ENCODE measurements at places on chromosomes 16 and 17.

- no peak for DNase-seq
Observed at GRCh38 chr16:70659953-70660671, 13.8 kb downstream of the IL34 start.

DNA sequence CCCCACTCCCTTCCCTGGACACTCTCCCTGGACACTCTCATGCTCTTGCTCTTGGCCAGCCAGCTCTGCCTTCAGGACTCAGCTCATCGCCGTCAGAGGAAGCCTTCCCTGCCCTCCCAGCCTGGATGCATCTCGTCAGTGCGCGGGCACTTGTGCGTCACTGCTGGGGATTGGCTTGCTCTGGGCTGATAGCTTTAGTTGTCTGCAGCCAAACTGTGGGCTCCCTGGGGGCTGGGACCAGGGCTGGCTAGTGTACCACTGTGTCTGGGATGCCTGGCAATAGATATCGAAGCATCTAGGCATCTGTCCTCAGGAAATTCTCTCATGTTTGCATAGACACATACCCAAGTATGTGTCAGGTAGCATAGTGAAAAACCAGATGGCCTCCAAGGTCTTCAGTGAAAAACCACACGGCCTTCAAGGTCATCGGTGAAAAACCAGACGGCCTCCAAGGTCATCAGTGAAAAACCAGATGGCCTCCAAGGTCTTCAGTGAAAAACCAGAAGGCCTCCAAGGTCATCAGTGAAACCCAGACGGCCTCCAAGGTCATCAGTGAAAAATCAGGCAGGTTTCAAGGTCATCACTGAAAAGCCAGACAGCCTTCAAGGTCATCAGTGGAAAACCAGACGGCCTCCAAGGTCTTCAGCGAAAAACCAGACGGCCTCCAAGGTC is 72.0 kb downstream of the CMIP start:
- DNase-seq = no peak

DNA sequence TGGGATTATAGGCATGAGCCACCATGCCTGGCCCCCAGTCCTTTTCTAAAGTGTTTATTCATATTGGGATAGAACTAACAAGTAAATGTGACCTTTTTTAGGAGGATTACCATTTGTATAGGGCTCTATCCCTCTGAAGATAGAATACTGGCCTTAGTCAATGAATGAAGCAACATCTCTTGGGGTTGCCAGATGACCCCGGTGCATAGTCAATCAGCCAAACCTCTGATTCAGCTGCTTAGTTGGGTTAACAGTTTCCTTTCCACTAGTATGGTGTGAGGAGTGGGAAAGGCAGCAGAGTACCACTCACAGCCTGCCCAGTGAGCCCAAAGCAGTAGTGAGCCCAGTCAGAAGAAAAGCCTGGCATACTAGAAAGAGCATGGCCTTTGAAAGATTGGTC is 94.6 kb upstream of the TBX2 start:
- DNase-seq = no peak

- no peak for DNase-seq
Observed at GRCh38 chr16:1152123-1152638, 725 bp upstream of the CACNA1H start.

DNA sequence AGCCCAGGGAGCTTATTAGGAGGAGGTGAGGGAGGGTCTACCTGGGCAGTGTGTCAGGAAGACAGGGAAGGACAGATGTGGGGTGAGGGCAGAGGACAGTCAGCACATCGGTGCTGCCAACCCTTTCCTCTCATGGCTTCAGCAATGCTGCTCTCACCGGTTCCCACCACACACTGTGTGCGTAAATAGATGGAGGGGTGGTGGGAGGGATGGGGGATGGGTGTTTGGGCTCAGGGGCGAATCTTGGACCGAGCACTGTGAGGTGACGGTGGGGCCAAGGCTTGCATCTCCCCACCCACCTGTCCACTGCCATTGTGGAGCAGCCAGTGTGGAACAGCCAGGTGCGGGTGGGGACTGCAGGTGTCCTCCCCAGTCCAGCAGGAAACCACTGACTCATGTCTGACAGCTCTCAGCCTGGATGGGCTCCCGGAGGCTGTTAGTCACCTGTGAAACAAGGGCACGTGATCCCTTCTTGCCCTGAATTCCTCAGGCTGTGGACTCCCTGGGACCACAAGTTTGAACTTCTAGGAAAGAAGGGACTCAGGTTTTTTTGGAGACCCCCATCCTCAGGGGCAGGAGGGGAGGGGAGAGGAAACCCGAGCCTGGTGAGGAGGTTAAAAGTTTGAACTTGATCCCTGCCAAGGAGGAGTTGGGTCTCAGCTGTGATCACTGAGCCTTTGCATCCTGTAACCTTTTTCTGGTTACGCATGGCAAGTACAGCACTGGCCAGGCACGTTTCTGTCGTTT is 42.7 kb upstream of the SMPD3 start:
- DNase-seq = no peak

DNA sequence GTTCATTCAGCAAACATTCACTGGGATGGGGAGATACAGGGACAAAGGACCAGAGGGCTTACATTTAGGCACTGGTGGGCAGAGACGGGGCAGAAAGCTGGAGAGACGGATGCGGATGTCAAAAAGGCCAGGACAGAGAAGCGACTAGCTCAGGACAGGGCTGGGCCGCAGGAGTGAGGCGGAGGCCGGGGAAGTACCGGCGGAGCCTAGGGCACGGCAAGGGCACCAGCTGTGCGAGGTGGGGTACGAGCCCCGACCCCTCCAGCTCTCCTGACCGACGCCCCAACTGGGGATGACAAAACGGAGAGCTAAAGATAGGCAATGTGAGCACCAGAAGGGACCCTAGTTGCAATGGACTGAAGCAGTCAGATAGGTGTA is 3.9 kb upstream of the SGCA start:
- no peak for DNase-seq

DNA sequence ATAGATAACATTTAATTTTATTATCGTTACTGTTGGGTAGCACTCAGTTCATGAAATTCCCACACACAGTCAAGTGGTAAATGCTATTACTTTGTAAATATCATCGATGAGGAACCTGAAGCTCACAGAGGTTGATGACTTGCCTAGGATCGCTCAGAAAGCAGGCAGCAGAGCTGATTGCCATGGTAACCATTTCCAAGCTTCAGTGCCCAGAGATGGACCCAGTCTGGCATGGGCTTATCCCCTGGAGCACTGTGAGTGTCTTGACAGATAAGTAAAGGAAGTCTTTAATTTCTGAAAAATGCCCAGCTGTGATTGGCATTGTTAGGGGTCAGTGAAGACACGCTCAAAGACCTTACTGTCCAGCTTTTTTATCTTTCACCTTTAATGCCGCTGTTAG is 95.0 kb downstream of the PRKCB start:
- no peak for DNase-seq

DNA sequence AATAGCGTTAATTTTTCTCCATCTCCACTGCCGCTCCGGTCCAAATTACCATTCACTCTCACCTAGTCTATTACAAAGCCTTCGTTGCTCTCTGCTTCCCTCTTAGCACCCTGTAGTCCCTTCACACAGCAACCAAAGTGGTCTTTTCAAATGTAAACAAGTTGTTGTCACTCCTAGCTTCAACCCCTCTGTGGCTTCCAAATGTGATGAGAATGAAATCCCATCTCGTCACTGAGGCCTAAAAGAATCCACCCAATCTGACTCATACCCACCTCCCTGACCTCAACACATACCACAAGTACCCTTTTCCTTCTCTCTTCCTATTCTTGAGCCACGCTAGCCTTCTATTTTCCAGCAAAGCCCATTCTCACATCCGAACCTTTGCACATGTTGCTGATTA is 2.2 kb upstream of the PELP1 start:
- no peak for DNase-seq

GRCh38 chr17:78461799-78462053 is 83.3 kb downstream of the PGS1 start:
- DNase-seq = no peak

- no peak for DNase-seq
Observed at GRCh38 chr16:59154295-59154694, 420.2 kb upstream of the GOT2 start.

DNA sequence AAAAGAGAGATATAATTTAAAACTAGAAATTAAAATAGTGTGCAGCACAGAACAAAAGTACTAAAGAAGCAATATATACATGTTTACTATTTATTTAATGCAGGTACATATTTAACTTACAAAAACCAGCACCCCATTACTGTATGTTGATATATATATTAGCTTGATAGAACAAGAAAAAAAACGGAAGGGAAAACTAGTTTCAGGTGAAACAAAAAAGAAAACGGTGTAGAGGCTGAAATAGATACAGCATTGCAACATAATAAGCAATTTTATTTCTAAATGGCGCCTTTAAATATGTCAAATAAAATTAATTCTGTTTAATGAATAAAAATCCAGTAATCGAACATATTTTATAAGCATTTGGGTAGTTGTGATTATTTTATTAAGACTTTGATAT is 3.9 kb downstream of the HNF1B start:
- no peak for DNase-seq

GRCh38 chr17:69018022-69018615 is 42.6 kb downstream of the ABCA9 start:
- no peak for DNase-seq

- DNase-seq = no peak
Observed at GRCh38 chr16:19810817-19811731, 73.6 kb downstream of the GPRC5B start.

DNA sequence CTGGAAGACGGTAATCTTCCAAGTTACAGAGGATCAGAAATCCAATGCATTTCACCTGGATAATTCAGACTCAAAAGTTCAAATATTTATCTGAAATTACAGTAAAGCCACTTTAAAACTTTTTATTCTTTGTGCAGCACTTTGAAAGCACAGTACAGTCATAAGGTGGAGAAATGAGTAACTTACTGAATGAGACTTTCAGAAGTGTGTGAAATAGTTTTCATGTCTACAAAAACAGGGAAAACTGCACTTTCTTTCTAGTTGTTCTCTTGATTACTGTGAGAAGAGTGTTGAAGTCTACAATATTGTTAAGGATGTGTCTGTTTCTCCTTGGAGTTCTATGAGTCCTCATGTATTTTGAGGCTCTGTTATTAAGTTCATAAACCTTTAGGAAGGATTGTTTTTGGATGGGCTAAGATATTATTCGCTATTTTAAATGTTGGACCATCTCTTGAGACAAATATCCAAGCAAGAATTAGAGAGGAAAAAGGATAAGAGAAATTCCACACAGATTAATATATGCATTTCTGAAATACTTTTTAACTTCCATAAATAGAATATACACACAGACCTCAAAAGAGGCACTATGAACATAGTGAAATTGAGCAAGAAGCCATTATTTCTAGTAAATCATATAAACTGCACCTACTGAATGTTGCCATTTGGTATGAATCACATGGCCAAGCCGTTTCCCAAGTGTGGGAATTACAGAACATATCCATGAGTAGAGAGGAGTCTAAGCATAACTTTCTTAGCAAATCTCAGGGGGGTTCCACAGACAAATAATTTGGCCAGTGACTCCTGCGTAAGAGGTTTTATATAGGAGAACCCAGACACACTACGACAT is 83.6 kb upstream of the PLEKHM1 start:
- DNase-seq = no peak

DNA sequence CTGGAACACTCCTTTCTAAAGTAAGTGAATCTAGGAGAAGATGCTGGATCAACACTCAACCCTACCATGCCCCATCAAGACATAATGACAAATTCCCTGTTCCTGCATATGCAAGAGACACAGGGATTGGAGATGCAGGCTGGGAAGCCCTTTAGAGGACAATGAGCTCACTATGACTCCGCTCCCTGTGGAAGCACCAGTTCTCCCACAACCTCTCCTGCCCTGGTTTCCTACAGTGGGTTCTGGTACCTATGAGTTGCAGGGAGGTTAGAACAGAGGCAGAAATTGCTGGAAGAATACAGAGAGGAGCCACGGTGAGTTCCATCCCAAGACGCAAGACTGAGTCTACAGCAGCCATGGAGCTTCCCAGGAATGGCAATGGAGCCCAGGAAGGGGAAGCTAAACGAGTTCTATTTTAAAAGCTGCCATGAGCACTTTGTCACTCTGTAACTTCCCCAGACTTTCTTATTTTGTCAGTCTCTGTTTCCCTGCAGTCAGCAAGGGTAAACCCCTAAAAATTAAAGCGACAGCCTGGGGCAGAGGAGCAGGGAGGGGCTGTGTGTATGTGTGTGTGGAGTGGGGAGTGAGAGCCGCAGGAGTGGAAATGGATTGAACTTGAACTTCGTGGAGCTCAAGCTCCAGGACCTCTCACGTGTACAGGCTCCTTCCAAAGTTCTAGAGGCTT is 42.3 kb upstream of the PIK3R6 start:
- no peak for DNase-seq

DNA sequence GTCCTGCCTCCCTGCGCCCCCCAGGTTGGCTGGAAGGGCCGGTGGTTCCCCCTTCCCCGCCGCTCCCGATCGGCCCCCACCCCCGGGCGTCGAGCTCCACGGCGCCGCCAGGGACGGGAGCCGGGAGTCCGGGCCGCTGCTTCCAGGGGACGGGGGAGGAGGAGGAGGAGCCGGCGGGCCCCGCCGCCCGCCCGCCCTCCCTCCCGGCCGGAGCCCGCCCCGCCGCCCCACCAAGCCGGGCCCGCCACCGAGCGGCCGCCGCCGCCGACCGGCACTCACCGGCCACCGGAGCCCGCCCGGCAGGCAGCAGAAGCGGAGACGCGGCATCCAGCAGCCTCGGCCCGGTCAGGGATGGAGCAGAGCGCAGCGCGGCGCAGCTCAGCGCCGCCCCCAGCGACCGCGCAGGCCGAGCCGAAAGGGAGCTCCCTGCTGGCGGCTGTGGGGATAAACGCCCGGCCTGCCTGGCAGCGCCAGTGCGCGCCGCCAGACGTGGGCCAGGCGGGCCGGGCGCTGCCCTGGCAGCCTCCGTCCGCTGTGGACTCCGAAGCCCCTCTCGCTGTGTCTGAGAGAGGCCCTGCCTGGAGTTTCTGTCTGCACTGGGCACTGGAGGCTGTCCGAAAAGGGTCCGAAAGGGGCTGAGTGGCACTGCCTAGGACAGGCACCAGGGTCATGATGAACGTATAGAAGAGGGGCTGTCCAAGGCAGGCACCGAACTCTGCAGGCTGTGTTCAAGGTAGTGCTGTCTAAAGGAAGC is at the start of gene MYO18A:
Gene MYO18A, minus strand, starts transcription at position 365 of the 754 bp plus-strand sequence. CDS start 13,458 bp downstream, outside the sequence.
- peak; percentile 81 for DNase-seq

- DNase-seq = peak; percentile 45
Observed at GRCh38 chr17:63841350-63842172, 924 bp downstream of the SMARCD2 start.

DNA sequence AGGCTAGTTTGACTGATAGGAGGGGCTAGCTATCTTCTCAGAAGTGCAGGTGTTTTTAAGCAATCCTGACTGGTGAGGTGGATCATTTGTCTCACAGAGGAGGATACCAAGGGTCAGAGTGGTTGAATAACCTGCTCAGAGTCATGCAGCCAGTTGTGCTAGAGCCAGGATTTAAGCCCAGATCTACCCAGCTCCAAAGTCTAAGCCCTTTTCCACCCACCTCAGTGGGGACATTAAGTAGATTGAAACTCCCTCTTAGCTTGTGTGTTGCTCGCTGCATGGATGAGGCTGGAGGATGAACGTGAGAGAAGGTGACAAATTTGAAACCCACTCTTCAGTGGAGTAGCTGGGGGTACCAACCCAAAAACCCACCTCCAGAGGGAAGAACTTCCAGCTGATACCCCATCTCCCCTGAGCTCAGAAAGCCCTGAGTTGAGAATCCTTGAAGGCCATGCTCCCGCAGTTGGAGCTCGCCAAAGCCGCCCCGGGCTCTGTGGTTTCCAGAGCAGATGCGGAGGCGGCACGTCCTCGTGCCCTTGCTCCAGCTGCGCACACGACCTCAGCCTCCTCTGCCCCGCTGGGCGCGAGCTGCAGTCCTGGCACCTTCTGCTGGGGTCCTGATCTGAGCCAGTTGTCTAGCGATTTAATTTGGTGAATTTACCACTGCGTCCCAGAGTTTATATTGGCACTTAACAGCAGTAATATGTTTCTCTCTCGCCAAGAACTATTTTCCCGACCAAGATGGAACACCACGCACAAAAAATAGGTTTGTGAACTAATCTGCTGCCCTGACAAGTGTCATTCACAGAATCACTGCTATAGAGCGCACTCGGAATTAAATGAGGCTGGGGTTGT is 159.5 kb downstream of the CCDC182 start:
- DNase-seq = no peak
